ENCODE measurements at places on chromosomes 12 and 14.

DNA sequence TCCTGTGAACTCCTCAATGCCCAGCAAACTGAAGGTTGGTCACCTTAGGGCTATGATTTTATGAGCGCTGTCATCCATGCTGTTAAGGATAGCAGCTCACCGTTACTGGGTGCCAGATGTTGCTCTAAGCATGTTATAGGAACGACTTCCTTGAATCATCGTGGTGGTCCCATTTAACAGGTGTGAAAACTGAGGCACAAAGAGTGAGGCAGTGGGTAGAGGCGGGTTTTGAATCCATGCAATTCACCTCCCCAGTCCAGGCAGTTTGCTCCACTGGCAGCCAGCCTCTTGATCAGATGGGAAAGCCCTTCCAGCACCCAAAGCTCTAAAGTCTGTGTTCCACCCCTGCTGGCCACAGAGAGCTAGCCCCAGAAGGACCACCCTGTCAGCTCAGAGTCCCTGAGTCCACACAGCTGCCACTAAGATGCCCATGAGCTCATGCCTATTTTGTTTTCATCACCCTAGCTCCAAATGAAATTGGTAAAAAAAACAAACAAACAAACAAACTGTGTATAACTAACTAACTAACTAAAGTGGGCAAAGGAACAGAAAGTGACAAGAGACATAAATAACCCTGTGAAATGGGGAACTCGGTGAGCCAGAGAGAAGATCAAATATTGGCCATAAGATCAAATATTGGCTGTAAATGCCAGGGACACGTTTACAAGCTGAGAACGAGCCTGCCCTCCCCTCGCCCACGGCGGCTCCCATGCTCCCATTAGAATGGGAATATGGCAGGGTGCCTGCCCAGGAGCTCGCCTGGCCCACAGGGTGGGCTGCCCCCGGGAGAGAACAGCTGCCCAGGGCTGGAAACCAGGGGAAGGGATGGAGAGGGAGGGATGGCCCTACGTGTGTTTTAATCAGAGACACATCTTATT, 72.3 kb upstream of the RFLNA start:
- no peak for DNase-seq

DNA sequence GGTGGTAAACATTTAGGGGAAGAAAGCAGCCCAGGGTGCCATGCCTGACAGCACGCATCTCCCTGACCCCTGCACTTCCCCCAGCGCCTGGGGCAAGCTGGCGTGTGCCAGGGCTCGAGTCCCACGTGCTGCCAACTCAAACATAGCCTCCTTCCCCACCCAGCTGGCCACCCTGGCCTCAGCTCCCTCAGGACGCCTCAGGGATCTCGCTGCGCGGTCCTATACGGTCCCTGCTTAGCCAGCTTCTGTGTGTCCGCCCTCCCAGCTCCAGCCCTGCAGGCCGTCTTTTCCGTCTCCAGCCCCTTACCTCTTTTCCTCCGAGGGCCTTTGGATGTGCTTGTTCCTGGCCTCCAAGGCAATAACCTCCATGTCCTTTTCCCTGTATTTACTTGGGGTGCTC, 71.0 kb downstream of the TESC start:
- DNase-seq = no peak

GRCh38 chr14:68208626-68209317, 389.2 kb downstream of the RAD51B start:
- DNase-seq = no peak

GRCh38 chr12:25590011-25590721, 37.1 kb upstream of the LMNTD1 start:
- no peak for DNase-seq

GRCh38 chr12:57835366-57836288, 10.9 kb downstream of the CTDSP2 start:
- no peak for DNase-seq

- peak; percentile 23 for DNase-seq
Observed at GRCh38 chr12:49903700-49904423, at the start of gene FAIM2. Gene FAIM2 (minus strand): TSS chr12:49903900. CDS start chr12:49903792, 108 bp downstream.

DNA sequence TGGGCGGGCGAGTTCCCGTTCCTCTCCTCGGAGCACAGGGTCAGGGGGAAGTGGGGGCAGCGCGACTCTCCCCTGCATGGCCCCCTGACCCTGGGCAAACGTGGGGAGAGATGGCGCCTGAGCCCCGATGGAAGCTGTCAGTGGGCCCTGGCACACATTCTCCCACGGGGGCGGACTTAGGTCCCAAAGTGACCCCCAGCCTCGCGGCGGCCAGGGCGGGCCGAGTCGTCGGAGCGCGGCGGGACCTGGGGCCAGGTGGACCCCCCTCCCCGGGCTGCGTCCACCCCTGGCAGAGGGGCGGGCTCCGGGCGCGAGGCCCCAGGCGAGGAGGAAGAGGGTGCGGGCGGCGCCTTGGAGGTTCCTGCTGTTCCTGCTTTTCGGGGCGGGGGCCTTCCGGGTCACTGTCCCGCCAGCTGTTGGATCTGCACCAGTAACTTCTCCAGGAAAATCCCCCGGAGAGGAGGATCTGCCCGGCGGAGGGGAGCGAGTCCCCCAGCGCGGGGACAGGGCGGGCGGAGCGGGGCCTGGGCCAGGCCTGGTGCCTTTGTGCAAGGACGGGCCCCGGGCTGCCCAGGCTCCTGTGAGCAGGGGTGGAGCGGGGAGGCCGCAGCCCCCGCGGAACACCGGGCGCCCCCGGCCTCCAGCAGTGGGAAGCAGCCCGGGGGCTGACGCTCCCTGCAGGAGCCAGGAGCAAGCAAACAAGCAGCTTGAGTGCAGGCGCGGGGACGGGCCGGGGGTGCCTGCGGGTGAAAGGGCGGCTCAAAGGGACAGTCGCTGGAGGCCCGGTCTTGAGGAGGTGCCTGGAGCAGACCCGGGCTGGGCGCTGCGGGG, 15.3 kb downstream of the TNFAIP2 start:
- no peak for DNase-seq

DNA sequence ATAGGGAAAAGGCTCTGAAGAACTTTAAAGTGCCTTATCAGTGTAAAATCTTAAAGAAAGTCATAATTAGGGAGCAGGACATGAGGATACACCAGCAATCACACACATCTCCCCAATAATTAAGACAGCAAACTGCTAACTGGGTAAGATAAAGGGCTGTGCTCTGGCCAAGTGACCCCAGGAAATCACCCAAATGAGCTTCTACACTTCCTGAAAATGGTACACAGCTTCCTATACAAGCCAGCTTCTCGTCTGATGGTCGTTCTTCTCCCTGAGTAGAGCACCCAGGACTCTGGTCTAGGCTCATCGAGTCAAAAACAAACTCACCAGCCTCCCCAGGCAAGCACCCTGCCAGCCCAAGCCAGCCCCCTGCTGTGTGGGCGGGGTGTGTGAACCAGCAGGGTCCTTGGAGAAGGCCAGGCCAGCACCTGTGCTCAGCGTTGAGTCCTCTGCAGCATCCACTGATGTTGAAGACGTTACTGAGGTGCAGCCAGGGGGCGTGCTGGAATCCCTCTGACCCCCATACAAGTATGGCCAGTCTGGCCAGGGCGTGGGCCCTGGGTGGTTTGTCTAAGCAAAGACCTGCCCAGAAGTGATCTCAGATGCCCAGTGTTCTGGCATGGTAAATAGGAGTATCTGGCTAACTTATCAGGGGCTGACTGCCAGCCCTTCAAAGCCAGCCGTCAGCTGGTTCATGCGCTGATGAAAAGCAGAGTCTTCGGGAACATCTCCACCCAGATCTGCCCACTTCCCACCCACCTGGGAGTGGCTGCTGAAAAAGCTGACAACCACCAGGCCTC, 41.4 kb downstream of the ACTN1 start:
- DNase-seq = peak; percentile 75

DNA sequence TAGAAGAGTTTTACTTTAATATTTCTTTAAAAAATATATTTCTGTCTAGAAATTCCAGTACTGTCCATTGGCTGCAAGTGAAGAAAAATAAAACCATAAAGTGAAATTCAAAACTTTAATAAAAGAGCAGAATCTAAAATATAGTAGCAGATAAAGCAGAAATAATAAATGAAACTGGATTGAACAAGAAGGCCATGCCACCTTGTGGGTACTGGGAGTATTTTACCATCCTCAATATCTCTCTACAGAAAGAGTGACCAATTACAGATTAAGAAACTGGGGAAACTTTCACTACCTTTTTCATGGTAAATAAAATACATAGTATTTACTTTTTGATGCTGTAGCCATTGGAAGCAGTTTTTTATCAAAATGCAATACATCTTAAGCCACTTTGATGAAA, 220.5 kb downstream of the BCAT1 start:
- no peak for DNase-seq

GRCh38 chr12:92145481-92145730, 240 bp downstream of the BTG1 start:
- DNase-seq = no peak

DNA sequence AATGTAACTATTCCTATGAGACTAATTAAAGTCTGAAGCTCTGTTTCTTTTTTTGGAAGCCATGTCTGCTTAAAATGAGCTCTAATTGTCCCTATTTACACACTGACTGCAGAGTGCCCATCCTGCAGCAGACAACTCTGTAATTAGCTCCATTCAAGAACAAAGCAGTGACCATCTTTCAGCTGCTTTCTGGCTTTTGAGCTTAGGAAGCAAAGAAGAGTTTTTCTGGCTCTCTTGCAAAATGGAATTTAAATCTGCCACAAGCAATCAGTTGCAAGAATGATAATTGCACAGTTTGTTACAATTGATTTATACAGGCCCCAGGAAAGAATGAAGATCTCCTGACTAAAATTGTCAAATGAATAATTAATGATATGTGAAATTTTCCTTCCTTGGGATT, 83.4 kb downstream of the GAS2L3 start:
- no peak for DNase-seq

- DNase-seq = peak; percentile 64
Observed at GRCh38 chr14:102568115-102568614, 24.3 kb upstream of the RCOR1 start.

GRCh38 chr12:20883288-20883687, 72.8 kb downstream of the SLCO1B3 start:
- no peak for DNase-seq

DNA sequence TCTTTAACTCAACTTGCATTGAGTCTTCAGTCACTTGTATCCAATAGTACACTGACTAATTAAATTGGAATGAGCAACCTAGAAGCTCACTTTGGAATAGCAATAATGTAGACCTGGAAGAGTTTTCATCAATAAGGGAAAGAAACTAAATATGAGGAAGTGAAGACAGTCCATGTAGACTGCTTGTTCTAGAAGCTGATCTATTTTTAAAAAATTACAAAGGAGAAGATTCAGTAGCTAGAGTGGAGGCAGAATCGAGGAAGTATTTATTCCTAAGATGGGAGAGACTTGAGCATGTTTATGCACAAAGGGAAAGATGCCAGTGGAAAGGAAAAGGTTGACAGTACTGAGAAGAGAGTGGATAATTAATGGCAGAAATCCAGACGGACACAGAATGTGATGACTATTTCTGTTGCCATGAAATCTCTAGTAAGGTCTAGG, 156.3 kb upstream of the PDE3A start:
- peak; percentile 3 for DNase-seq

DNA sequence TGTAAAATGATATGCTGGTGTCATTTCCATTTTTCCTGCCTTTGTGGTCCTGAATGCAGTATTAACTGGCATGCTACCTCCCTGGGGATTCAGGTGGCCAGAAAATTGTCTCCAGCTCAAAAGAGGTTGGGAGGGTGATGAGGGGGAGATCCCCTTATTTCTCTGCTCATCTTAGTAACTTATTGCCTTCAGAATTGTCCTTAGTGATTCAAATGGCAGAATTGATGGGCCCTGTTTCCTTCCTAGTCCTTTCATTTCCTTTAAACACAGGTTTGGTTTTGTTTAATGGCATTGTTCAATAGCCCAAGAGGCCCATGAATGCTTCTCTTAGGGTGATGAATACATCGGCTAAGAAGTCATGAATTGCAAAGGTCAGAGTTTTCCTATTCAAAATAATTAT, 207.0 kb downstream of the SLC41A2 start:
- DNase-seq = no peak

DNA sequence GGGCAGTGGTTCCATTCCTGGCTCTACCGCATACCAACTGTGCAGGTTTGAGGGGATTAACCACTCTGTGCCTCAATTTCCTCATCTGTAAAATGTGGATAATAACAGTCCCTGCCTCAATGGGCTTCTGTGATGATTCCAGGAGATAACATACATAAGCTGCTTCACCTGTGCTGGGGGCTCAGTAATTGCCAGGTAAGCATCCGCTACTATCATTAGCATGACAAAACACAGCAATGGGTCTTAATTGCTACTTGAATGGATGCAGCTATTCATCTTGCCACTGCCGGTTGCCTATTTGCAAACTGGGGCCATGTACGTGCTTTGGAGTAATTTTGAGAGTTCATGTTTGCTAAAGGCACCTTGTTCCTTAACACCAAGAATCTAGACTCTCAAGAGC, 132.6 kb downstream of the TMEM132D start:
- no peak for DNase-seq

GRCh38 chr12:1403417-1403816, 191.0 kb downstream of the FBXL14 start:
- no peak for DNase-seq

All from small intestine (tissue), 16 donors.